ENCODE measurements at places on chromosomes 1 and 21.
A peak's percentile ranks its signal among the peaks of the same experiment; 100 is the strongest.

DNA sequence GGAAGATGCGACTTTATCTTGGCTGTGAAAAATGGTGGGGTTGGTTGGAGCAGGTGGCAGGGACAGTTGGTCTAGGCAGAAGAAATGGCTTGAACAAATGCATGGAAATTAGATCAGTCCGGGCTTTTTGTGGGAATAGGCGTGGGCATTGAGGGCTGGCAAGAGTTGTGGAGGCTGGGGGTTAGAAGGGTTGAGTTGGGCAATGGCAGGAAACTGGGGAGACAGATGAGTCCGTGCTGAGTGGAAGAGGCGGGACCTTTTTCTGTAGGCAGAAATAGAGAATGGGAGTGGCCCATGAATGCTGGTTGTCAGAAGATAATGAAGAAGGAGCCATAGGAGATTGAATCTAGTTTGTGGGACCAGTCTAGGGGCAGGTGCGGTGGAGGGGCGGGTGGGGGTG is 6.9 kb downstream of the PDPN start:
- DNase-seq = no peak

GRCh38 chr1:41327383-41327999 is 33.7 kb upstream of the FOXO6 start:
- no peak for DNase-seq

GRCh38 chr1:85295654-85296053 is 19.2 kb upstream of the BCL10 start:
- no peak for DNase-seq

GRCh38 chr21:29800056-29800455 is 139.7 kb downstream of the GRIK1 start:
- no peak for DNase-seq

- DNase-seq = no peak
Observed at GRCh38 chr1:25771221-25772114, 28.5 kb upstream of the SELENON start.

GRCh38 chr1:35426097-35426586 is 131.1 kb downstream of the KIAA0319L start:
- no peak for DNase-seq

GRCh38 chr1:205313563-205314308 is 7.8 kb downstream of the NUAK2 start:
- peak; percentile 80 for DNase-seq

GRCh38 chr1:154353460-154353904 is 28.2 kb downstream of the ATP8B2 start:
- DNase-seq = peak; percentile 22

- no peak for DNase-seq
Observed at GRCh38 chr1:205211839-205212536, 486 bp upstream of the DSTYK start.

- DNase-seq = no peak
Observed at GRCh38 chr21:24197132-24197643, 1410.1 kb downstream of the MRPL39 start.

DNA sequence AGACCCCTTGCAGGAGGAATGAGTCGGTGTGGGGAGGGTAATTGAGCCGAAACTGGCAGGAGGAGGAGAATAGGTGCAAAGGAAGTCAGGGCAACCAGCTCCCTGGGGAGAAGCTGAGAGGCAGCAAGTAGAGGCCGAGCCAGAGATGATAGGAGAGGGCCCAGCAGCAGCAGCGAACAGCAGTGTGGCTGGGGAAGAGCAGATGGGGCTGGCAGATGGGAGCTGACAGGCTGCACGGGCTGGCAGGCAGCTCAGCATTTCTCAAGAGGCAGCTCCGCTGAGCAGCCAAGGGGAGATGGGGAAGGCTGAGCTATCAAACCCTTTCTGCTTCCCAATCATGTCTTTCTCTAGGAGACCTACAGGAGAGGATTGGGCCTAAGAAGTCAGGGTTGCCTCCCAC is 158.2 kb downstream of the TRIM33 start:
- DNase-seq = no peak

- DNase-seq = peak; percentile 27
Observed at GRCh38 chr1:30418061-30418938, 305.1 kb downstream of the MATN1 start.

DNA sequence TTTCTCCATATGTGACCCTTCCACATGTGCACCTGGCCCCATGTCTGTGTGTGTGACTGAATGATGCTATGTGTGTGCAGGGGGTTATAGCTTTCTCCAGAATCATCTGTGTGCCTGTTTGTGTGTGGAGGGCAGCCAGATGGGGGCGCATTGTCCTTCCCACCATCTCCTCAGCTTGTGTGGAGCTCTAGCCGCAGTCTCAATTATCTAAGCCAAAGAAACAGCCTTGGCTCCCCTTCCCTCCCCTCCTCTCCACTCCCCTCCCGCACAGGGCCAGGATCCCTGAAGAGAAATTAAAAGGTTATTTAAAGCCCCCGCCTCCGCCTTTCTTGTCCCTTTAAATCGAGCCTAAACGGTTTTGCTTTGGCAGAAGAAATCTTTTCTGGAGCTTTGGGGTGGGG is 1.8 kb upstream of the DMBX1 start:
- DNase-seq = no peak

- no peak for DNase-seq
Observed at GRCh38 chr1:58000116-58000515, 546.4 kb downstream of the OMA1 start.

DNA sequence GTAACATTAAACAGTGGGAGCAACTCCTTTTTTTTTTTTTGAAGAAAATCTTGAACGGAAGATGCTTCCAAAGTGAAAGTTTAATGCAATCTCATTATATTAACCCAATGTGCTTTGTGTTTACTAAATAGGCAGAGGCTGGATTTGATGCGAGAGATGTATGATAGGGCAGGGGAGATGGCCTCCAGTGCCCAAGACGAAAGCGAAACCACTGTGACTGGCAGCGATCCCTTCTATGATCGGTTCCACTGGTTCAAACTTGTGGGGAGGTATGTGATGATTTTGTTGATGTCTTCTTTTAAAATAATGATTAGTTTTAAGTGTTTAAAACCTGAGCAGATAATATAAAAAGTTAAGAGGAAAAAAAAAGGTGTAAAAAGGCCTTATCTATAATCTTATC is 74.2 kb upstream of the PGD start:
- DNase-seq = no peak
